ENCODE measurements at places on chromosomes 16 and 17. TPM values are rescaled to one million over a fixed set of nuclear protein-coding genes. Genes with fewer than 3 reads are reported as not detected.

Gene STAT3
- total RNA-seq: 187 TPM

Gene SLC26A11
- total RNA-seq: 28.1 TPM

Gene HID1
- 80.0 TPM for total RNA-seq

Gene NECAB2
- total RNA-seq: not detected

Gene HCRT
- not detected for total RNA-seq

Gene HASPIN
- not detected for total RNA-seq

Gene CA10
- total RNA-seq: 1.4 TPM

Gene RNF43
- 104 TPM for total RNA-seq

Gene ZNF771
- total RNA-seq: 11.0 TPM

Gene MARCHF10
- total RNA-seq: not detected

Gene HEATR9
- not detected for total RNA-seq

Gene KRT38
- total RNA-seq: not detected

Gene FBXW10
- total RNA-seq: not detected

Gene NPIPA8
- not detected for total RNA-seq

Gene PSMD12
- total RNA-seq: 23.1 TPM

Gene CRHR1
- not detected for total RNA-seq

Gene PIRT
- total RNA-seq: 0.35 TPM
